Naive B cell (primary cell): ENCODE measurements at places on chromosomes 11 and 22.

GRCh38 chr11:116030697-116031331, 526.6 kb upstream of the CADM1 start:
- DNase-seq = no peak
- H3K36me3 ChIP-seq = no peaks in the 10 kb centered on the region
- H3K27me3 ChIP-seq = no peaks in the 10 kb centered on the region

GRCh38 chr11:65286686-65287085, 24.9 kb downstream of the POLA2 start:
- no peak for DNase-seq
- no peaks in the 10 kb centered on the region for H3K27me3 ChIP-seq
- H3K4me3 ChIP-seq = no peak overlapping the region
- no peak overlapping the region for H3K27ac ChIP-seq
- peaks cover 14% of the 10 kb centered on the region for H3K4me1 ChIP-seq
- peaks cover 28% of the 10 kb centered on the region for H3K36me3 ChIP-seq

DNA sequence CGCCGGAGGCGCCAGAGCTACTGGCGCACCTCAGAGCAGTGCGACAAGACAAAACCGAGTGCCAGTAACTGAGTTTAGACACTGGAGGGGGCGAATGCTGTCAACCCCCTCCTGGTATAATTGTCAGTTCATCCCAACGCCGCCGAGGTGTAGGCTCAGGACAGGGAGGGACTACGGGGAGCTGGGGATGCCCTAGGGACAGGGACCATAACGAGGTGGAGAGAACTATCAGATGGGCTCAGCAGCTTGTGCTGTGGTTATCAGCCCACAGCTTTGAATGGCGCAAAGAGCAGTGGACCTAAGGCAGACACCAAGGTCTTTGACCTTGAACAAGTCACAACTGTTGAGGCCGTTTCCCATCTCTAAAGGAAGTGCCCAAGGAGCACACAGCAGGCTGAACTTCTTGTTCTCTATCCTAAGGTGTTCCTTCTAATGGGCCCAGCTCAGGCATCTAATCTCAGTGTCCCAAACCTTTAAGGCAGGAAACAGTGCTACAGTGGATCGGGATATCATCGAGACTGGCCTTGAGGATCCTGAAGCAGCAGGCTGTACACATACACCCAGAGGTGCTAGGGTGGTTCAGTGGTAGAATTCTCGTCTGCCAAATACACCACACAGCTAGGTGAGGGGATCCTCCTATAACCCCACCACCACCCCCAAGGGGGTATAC, 958 bp upstream of the TUT1 start:
- H3K27me3 ChIP-seq = no peaks in the 10 kb centered on the region
- no peak for DNase-seq
- peaks cover 30% of the 10 kb centered on the region for H3K4me1 ChIP-seq
- peaks cover 29% of the 10 kb centered on the region for H3K36me3 ChIP-seq
- H3K27ac ChIP-seq = peak overlapping the region; percentile 95

DNA sequence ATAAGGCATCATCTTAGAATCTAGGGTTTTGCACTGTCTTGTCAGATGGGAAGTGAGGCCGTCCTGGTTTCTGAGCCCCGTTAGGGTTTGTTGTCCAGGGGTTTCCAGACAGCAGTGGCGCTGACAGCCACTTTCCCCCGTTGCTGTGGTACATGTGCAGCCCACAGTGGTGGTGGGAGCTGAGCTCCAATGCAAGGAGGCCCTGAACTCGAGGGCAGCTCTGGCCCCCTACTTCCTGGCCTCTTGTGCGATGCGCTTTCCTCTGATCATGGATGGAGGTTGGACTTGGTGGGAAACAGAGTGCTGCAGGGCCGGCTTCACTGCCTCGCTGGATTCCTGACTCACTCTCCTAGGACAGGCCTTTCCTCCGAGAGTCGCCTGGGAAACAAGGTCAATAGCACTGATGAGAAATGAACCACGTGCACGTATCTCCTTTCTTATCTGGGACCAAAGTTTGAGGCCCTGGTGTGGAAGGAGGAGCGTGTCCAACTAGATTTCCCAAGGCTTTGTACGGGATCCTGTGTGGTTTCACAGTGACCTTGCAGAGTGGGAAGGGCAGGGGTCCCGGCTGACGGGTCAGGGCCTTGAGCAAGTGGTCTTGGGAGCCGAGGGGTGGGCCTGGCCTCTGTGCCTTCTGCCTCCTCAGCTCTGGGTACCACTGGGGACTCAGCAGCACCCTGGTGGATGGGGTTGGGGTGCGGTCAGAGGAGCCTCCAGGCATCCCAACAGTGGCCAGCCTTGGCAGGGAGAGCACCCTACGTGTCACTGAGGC, 3.7 kb downstream of the PHRF1 start:
- no peak overlapping the region for H3K27ac ChIP-seq
- DNase-seq = no peak
- no peaks in the 10 kb centered on the region for H3K27me3 ChIP-seq
- no peaks in the 10 kb centered on the region for H3K36me3 ChIP-seq
- H3K4me1 ChIP-seq = peaks cover 16% of the 10 kb centered on the region
- no peak overlapping the region for H3K4me3 ChIP-seq

- H3K27me3 ChIP-seq = no peaks in the 10 kb centered on the region
- H3K4me1 ChIP-seq = no peaks in the 10 kb centered on the region
- H3K4me3 ChIP-seq = no peak overlapping the region
- H3K27ac ChIP-seq = no peak overlapping the region
- no peaks in the 10 kb centered on the region for H3K36me3 ChIP-seq
- no peak for DNase-seq
Measured at GRCh38 chr11:27916541-27917100, 191.3 kb downstream of the KIF18A start.
